ENCODE measurements at places on chromosomes 12 and 14.

GRCh38 chr14:49447540-49448107, 138.6 kb downstream of the RPS29 start:
- DNase-seq: peak; percentile 50

DNA sequence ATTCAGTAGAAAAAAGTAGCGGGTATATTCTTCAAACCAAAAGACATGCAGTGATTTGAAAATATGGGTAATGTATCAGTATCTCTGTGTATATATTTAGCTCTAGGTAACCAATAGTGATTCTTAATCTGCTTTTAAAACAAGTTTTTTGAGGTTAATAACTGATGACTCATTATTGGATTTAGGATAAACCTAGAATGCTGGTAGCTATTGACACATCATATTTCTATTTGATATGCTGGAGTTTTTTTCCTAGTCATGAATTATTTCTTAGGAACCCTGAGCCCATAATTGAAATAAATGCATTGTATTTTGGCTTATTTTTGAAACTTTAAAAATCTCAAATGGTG, 15.5 kb downstream of the ARF6 start:
- DNase-seq: no peak

- DNase-seq: no peak
Measured at GRCh38 chr14:104373055-104373854, 206.3 kb upstream of the C14orf180 start.

DNA sequence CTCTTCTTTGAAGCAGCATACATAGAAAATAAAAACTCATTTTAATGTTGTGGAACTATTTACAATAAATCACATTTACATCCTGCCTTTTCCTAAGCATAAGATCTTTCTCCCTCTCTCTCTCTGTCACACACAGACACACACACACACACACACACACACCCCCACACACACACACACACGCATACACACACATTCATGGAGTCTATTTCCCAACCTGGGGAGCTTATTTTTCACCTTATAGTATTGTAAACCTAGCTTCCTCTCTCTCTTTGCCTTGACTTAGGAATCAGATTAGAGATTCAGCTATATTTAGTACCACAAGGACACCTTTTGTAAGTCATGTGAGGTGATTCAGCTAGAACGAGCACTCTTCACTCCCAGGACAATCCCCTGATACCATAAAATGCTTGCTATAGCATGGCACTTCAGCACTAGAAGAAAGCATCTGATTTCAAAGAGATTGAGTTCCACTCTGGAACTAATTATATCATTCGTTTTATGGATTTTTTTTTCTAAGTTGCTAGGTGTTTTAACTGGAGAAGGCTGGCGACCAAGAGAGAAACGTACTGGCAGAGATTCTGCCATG, 23.6 kb downstream of the TMEM30B start:
- peak; percentile 80 for DNase-seq

DNA sequence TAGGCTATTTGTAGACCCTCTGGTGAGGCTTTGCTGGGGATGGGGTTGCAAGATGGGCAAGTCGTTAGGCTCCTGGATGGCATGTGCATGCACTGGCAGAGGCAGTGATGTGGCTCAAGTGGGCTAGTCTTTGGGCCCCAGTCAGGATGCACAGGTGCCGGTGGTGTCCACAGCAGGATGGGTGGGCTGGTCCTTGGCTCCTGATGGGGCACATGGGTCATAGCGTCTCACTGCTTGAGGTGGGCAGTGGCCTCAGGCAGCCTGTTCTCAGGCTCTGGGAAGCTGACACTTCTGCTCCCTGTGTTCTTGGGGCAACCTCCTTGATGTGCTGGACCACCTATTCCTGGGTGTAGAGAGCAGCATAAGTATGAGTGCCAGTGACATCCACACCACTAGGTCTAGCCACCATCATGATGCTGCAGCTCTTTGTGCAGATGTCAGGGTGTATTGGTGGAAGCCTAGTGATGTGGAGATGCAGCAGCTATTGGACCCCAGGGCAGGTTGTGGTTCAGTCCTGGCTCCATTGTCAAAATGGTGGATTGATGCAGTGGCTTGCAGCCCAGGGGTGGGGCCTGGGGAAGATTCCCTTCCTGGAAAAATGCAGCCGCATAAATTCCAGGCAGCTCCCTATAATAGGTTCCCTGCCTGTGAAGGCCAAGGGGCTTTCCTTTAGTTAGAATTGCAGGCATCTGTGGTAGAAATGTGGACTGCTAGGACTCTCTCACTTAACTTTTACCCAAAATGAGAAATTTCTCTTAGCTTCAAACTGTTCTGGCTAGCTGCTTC, 742.5 kb upstream of the MDGA2 start:
- DNase-seq: no peak

GRCh38 chr14:34177466-34177865, 226.6 kb upstream of the EGLN3 start:
- no peak for DNase-seq

GRCh38 chr12:80977346-80977745, 39.6 kb upstream of the LIN7A start:
- no peak for DNase-seq

- peak; percentile 23 for DNase-seq
Measured at GRCh38 chr14:33376510-33376909, 437.8 kb downstream of the NPAS3 start.

DNA sequence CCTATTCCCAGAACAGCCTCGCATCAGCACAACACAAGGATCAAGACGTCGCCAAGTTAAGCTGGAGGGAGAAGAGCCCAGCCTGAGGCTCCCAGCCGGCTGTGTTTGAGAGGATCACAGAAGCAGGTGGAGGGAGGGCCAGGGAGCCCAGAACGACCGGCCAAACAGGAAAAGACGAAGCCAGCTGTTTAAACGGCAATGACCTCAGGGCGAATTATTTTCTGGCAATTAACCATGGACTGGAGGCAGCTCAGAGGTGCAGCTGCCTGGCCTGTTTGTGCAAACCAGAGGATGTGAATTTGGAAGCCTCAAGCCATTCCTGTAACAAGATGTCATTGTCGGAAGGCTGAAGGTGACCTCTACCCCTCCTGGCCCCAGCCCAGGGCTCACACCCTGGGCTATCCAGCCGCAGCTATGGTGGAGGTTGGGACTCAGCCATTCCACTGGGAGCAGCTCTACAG, 175.8 kb upstream of the PRMT8 start:
- peak; percentile 91 for DNase-seq

GRCh38 chr14:36702474-36702873, 40.8 kb downstream of the PAX9 start:
- no peak for DNase-seq

- DNase-seq: no peak
Measured at GRCh38 chr12:115650026-115650425, 627.5 kb downstream of the MED13L start.

Measured in NCI-H1105 treated with DMSO at 0.1 percent for 48 hours (cell line).